GM10248 (cell line): ENCODE measurements at places on chromosomes 2 and 18.
A peak's percentile ranks its signal among the peaks of the same experiment; 100 is the strongest.

DNA sequence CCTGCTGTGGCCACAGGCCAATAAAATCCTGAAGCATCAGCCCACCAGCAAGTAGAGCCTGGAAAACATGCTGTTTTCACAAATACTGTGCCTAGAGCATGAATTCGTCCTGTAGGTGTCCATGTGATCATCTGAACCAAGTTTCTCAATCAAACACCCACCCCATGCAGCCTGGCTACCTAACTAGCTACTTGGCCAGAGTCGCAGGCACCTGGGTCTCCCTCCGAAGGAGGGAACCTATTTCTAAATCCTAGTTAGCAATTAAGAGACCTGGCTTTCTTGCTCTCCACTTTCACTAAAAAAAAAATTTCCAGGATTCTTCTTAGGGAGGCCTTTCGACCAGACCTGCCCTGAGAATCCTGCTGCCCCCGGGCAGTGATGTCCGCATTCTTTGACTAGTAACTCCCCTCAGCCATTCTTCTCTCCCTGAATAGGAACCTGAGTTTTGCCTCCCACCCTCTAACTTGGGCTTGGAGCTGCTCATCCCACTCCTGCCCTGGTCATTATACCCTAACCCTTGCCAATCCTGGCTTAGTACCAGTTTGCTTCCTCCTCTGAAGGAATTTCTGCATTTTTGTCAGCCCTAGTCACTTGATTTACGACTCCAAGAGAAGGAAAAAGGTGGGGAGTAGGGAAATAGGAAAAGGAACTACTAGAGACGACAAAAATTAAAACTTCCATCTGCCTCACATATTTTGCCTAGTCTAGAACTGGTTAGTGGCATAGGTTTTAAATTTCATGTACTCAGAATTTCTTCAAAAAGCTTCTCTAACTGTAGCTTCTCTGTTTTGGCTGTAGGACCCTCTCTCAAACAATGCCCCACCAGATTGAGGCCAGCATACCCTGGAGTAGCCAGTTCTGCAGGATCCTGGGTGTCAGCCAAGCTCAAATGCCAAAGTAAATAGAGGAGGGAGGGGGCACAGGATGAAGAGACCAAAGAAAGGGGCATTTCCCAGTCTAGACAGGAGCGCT lies 25.4 kb upstream of the TANK start:
- DNase-seq: no peak

DNA sequence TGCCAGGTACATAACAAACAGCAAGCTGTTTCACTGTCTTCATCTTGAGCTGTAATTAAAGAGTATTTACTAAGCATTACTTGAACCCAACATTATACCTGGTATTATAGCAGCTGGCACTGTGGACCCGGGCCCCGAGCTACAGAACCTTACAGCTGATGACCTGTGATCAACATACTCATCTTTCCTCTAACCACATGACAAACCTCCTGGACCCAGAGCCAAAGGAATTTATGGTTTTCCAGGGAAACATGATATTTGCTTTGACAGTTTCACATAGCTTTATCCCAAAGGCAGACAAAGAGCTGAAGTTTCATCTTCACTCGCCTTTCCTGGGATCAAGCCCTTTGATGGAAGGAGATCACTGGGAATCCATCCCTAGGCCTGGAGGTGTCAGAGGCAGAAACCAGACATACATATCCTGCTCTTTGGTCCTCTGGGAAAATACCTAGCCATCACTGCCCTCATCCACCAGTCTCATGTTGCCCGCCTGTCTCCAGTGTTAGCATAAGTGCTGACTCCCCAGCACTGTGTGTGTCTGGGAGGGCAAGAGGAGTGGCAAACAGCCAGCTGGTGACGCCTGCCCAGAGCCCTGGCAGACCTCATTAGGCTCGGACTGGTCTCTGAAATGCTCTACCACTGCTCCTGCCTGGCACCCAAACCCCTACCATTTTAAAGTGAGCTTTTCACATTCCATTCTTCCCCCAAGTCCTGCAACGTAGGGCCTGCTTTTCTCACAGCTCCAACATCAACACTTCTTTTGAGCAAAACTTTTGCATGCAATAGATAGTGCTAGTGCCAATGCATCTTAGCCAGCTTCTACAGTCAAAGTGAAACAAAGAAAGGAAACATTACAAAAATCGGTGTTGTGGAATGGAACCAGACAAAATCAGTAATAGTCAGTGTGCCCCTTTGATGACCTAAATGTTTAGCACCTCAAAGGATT lies 138.8 kb upstream of the CTAGE1 start:
- no peak for DNase-seq

- DNase-seq: no peak
Measured at GRCh38 chr2:27849558-27850205, 40.5 kb downstream of the RBKS start.

GRCh38 chr2:64233376-64233922 lies 89.2 kb upstream of the PELI1 start:
- no peak for DNase-seq

- DNase-seq: no peak
Measured at GRCh38 chr2:237383991-237384671, 29.8 kb downstream of the COL6A3 start.

- no peak for DNase-seq
Measured at GRCh38 chr2:239809391-239809790, 215.8 kb downstream of the NDUFA10 start.

GRCh38 chr18:50154420-50154819 lies 40.5 kb downstream of the MYO5B start:
- no peak for DNase-seq

DNA sequence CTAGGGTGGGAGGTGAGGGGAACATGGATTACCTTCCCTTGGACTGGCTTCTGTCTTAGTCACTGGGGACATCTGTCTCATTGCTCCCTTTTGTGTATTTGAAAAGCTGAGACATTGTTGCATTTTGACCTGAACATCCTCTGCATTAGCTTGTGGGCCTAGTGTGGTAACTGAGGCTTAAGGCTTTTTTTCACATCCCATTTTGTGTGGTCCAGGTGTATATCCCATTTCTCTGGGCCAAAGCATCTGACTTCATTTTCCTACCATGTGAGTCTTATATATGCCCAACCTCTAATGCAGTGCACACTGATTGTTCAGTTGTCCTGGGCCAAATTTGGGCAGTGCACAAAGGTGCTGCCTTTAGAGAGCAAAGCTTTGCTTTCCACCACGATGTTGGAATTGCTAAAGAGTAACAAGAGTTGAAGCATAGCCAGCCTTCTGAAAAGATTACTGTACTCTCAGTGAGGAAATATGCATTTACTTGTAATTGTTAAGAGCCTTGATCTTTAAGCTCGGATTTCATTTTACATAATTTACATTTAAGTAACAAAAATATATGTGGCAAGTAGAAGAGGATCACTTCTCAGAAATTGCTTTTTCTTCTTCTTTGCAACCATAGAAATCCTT lies 13.3 kb downstream of the PRKCE start:
- peak; percentile 39 for DNase-seq

DNA sequence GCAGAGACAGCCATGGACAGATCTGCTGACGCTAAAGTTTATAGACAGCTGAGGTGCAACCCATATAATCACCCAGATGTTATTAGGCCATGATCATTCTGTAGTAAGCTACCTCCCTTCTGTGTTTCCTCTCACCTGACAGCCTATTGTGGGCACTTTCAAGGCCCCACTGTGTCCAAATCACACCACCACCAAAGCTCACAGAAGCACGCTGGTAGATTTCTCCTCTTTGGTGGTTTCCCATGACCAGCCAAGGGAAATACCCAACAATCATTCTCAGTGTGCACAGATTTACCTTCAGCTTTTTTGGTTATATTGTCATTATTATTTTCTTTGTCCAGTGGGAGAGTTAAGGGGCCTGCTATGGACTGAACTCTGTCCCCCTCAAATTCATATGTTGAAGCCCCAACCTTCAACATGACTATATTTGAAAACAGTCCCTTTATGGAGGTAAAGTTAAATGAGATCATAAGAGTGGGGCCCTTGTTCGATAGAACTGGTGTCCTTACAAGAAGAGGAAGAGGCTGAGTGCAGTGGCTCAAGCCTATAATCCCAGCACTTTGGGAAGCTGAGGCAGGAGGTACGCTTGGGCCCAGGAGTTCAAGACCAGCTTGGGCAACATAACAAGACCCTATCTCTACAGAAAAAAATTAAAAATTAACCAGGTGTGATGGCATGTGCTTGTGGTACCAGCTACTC lies 74.0 kb upstream of the MSH6 start:
- DNase-seq: peak; percentile 34

- no peak for DNase-seq
Measured at GRCh38 chr2:96789245-96789617, 26.8 kb upstream of the CNNM3 start.

GRCh38 chr18:36608107-36608506 lies 220.7 kb downstream of the TPGS2 start:
- no peak for DNase-seq

- no peak for DNase-seq
Measured at GRCh38 chr2:106944215-106944614, 58.2 kb upstream of the ST6GAL2 start.

DNA sequence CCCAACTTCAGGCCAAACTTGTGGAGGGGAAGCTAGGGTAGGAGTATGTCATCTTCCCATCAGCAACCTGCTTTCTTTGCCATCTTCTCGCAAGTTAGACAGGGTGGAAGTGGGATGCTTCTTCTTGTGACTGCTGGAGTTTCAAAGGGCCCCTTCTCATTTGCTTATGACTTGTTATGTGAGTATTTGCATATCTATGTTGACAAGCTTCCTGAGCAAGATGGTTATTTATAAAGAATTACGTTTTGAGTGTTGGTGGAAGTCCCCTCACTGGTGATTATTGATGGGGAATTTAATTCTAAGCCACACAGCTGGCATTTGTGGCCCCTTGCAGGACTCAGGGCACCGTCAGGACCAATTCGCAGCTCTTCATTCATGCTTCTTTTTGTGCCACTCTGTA lies 791.0 kb downstream of the LRRTM4 start:
- no peak for DNase-seq

- no peak for DNase-seq
Measured at GRCh38 chr2:66428986-66429612, 5.8 kb upstream of the MEIS1 start.

DNA sequence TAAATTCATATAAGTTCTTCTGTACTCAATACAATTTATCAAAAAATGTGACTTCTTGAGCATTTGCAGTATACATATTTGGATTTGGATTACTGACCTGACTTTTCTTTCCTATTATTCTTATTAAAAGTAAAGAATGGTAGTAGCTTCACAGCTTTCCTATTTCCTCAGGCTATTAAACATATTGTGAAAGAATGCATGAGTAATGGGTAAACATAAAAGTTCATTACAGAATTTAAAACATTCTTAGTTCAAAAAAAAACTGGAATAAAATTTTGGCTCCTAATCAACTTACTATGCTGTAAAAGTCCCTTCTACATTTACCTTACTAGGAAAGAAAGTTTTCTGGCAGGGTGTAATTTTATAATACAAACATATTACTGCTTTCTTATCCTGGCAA lies 27.3 kb upstream of the C2orf66 start:
- DNase-seq: no peak

GRCh38 chr2:70199320-70199864 lies 8.6 kb upstream of the C2orf42 start:
- DNase-seq: no peak

DNA sequence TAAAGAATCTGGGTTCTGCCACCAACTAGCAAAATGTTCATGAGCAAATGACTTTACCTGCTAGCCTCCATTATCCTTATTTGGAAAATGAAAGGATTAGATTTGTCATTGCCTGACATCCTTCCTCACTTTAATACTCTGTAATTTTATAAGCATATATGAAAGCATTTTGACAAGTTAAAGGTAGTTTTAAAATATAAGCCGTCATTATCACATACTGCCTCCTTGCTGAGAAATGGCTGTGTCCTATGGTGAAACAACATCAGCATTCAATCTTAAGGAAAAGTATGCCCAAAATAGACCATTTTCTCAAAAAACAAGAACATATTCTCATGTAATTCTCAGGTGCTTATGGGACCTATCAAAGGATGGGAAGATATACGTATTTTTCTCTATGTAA lies 461.2 kb downstream of the SUCLG1 start:
- no peak for DNase-seq

- no peak for DNase-seq
Measured at GRCh38 chr2:144261336-144261735, 258.6 kb downstream of the ZEB2 start.

GRCh38 chr2:105504459-105504858 lies 105.6 kb upstream of the FHL2 start:
- DNase-seq: no peak

GRCh38 chr18:64275593-64276300 lies 126.9 kb upstream of the LINC00305 start:
- no peak for DNase-seq

- DNase-seq: no peak
Measured at GRCh38 chr2:209663656-209664055, 108.0 kb upstream of the UNC80 start.

GRCh38 chr2:134839649-134840048 lies 1.2 kb downstream of the ACMSD start:
- no peak for DNase-seq

DNA sequence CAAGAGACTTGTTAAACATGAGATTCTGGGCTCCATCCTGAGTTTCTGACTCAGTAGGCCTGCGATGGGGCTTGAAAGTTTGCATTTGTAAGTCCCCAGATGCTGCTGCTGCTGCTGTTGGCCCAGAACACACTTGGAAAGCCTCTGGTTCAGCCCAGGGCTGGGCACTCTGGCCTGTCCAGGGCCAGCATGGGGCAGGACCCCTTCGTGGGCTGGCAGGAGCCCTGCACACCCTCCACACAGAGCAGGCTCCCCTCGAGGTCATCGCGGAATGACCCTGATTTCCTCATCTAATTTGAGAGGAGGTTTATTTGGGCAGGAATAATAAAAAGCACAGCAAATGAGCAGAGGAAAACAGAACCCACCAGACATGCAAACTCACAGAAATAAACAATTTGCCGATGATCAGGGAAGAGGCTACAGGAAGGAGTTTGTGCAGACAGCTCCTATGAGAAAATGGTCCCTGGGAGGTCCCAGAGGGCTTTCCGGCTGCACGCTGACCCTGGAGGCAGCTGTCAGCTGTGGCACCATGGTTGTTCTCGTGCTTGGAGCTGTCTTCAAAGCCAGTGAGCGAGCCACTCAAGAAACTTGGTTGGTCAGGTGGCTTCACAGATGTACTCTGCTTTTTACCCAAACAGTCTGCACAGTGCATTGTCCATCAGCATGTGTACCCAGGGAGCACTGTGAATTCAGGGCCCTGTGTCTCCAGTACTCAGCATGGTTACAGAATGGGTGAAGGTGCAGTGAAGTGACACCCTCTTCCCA lies 119.3 kb downstream of the GLI2 start:
- DNase-seq: no peak

DNA sequence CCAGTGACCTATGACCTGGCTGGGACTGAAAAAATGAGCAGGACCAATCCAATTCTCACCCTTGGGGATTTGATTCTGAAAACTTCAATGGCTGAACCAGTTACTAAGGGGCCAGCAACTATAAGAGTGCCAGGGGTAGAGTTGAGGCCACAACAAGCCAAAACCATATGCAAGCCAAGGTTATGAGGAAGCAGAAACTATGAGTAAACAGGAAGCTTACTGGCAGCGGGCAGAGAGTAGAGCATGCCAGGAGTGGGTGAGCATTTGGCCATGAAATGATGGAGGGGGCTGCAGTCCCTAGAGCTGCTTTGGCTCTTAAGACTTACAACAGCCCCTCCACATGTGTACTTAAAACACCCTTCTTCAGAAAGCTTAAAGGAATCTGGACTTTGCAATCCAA lies 82.4 kb downstream of the RBMS1 start:
- no peak for DNase-seq
